ENCODE measurements at places on chromosomes 6 and 20. TPM values are rescaled to one million over a fixed set of nuclear protein-coding genes. Genes with fewer than 3 reads are reported as not detected.

DNA sequence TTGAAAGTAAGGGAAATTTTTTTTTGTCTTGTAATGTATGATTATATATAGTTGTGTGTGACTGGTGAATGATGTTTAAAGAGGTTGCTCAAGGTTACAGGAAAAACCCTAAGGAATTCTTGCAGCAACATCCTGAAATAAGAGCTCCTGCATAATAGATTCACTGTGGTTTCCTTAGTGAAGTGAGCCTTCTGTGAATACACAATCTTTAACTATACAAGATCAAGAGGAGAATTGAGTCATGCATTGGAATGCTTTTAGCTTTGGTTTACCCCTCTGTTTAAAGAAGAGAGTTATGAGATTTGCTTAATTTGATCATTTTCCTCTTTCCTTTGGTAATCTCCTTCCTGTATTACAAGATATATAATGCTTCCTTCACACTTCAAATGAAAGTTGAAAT lies 141.6 kb upstream of the EYA4 start:
- DNase-seq, result no peak

GRCh38 chr20:46720776-46721425 lies 11.5 kb downstream of the SLC2A10 start:
- DNase-seq, result no peak

DNA sequence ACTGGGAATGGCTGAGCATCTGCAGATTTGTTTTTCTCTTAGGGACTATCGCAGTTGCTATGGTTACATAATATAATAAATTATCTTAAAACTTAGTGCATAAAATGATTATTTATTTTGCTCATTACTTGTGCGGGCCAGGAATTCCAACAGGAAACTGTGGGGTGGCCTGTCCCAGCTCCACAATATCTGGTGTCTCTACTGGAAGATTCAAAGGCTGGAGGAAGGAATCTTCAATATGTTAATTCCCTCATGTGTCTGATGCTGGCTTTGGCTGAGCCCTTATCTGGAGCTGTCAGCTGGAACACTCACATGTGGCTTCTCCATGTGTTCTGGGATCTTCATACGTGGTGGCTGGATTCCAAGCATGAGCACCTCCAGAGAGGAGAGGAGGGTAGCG lies 23.9 kb upstream of the B3GAT2 start:
- DNase-seq, result no peak

RPL10A gene
- 2,163 TPM for polyA plus RNA-seq

- DNase-seq, result no peak
Measured at GRCh38 chr20:56758706-56759105, 129.6 kb downstream of the TFAP2C start.

- DNase-seq, result no peak
Measured at GRCh38 chr20:55567826-55568225, 437.5 kb downstream of the CBLN4 start.

- DNase-seq, result no peak
Measured at GRCh38 chr6:145332011-145332410, 403.3 kb downstream of the EPM2A start.

TIAM2 gene
- polyA plus RNA-seq, result 17.8 TPM

SUMO4 gene
- 1.8 TPM for polyA plus RNA-seq

CDSN gene
- not detected for polyA plus RNA-seq

SCRT2 gene
- 0.17 TPM for polyA plus RNA-seq

DNA sequence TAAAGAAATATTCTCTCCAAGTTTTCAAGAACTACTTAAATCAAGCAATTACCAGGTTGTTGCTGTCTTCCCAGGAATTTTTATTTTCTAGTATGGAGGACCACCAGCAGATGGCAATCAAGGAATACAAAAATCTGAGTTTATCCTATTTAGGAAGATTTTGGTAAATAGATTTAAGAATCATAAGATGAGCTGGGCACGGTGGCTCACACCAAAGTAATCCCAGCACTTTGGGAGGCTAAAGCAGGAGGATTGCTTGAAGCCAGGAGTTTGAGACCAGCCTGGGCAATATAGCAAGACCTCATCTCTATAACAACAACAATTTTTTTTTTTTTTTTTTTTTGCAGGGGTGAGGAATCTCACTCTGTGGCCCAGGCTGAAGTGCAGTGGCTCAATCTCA lies 19.3 kb upstream of the SEC63 start:
- DNase-seq, result no peak

GRCh38 chr20:3168079-3168828 lies 5.1 kb downstream of the LZTS3 start:
- DNase-seq, result no peak

Data from left renal cortex interstitium (tissue), 4 donors.